ENCODE measurements at places on chromosomes 7 and 10.

DNA sequence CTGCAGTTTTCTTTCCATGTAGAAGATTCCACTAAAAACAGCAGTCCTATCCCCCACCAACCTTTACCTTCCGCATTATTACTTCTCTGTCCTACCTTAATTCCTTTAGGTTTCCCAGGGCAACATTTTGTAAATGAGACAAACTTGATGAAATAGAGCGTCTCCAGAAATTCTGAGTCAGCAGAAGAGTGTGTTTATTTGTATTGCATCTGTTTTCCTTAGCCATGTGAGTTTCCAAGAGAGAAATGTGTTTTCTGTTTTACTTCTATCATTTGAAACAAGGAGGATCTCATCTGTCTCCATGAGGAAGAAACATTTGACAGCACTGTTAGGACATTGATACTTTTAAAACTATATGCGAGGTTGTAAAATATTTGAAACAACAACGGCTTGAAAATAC, 244.2 kb upstream of the PLXDC2 start:
- DNase-seq = no peak

- no peak for DNase-seq
Measured at GRCh38 chr10:71454347-71454746, 57.6 kb downstream of the CDH23 start.

DNA sequence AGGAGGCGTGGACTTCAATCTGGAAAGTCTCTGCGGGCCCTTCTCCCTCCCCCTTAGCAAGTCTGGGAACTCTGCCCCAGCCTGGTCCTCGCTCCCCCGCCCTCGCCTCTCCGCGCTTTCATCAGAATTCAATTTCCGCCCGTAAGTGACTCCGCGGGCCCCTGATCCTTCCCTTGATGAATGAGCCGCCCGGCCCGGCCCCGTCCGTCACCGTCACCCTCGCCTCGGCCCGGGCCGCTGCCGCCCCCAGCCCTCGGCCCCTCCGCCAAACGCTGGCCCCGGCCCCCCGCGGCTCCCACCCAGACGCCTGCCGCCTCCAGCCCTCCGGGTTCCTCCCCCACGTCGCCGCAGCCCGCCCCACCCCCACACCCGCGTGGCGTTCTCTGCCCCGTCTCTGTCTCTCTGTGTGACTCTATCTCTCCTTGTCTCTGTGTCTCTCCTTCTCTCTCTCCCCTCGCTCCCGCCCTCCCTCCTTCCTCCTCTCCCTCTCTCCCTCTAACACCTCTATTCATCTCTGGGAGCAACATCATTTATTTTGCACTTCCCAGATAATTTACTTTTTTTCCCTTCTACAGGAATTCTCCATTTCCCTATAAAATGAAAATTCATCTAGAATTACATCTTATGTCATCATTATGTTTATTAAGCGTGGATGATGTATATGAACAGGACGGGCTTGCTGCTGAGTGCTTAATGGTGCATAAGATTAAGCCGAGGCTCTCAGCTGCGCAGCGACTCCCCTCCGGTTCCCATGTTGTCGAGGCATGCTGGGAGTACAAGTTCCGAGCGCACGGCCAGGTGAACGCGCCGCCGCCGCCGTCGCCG, 91.2 kb upstream of the PAX2 start:
- DNase-seq = peak; percentile 31

DNA sequence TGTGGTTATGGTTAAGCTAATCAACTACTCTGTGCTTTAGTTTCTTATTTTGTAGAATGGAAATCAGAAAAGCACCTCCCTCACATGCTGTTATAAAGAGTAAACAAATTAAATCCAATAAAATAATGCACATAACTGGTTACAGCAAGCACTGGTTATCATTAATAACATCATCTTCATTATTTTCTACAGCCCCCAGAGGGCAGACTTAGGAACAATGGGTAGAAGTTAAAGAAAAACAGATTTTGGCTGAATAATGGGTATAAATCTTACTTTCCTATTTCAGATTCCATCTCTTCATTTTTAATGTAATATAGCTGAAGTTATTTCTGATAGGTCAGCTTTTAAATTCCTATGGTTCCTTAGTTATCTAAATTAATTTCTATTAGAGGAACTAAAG, 126.5 kb downstream of the DOCK4 start:
- no peak for DNase-seq

GRCh38 chr10:131961777-131962662, 19.7 kb downstream of the BNIP3 start:
- DNase-seq = no peak

DNA sequence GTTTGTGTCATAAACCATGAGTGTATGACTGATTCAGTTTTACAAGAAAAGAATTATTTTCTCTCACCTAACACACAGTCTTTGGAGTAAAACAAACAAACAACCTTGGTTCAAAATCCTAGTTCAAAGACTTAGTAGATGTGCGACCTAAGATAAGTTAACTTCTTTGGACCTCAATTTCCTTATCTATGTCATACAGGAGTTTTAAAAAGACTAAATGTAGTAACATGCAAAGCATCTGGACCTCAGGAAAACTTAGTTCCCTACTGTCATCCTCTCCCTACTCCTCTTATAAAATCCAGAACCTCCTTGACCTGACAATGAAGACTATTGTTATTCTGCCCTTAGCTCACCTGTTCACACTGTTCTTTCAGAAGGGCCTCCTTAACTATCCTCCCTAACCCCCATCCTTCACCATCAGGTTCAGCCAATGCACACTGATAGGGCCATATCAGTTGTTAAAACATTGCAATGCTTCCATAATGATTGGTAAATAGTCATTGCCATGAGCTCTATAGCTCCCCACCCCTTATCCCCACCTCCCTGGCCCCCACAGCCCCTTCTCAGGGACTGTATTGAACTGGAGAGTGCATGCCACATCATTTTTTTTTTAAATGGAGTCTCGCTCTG, 28.8 kb upstream of the CCNJ start:
- no peak for DNase-seq

GRCh38 chr7:80392229-80393169, 119.4 kb downstream of the GNAT3 start:
- DNase-seq = peak; percentile 11

DNA sequence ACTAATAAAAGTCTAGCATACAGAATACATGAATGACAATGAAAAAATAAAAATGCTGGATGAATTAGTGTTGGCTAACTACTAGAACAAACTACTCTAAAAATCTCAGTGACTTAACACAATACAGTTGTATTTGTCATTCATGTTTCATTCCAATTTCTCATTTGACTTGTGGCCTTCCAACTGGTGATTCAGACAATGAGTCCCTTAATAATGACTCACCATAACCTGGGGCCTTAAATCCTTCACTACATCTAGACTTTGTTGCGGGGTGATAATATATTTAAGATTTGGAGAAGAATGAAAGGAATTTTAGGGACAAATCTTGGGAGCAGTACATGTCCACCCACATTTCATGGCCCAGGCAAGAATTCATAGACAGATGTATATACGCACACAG, 90.5 kb upstream of the POM121L12 start:
- DNase-seq = no peak

DNA sequence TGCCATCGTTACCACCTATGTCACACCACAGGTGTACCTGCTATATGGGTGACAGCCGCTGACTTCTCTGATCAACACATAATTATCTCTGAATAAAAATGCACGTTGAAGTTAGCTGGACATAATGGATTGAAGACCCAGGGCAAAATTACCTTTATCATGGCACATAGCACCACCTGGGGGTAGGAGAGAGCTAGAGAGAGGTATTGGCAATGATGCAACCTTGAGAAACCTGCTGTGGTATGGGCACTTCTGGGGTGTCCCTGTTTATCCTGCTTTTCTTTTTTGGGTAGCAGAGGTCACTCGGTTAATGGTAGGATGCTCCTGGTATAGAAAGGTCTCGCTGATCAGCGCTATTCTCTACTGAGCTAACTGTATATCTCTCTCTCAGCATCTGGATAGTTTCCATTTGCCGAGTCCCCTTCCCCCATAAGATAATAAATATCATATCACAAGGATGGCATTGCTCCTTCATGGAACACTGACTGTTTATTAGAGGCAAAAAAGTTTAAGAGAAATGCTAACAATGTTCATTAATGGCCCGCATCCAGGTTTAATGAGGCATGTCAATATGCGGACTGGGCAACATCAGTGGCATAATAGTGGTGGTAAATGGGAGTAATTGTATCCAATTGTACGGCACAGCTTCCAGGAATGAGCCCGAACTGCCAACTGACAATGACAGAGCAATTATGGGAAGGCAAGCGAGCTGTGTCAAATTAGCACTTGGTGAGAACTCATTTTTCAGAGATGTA, 323.1 kb downstream of the TFEC start:
- no peak for DNase-seq

DNA sequence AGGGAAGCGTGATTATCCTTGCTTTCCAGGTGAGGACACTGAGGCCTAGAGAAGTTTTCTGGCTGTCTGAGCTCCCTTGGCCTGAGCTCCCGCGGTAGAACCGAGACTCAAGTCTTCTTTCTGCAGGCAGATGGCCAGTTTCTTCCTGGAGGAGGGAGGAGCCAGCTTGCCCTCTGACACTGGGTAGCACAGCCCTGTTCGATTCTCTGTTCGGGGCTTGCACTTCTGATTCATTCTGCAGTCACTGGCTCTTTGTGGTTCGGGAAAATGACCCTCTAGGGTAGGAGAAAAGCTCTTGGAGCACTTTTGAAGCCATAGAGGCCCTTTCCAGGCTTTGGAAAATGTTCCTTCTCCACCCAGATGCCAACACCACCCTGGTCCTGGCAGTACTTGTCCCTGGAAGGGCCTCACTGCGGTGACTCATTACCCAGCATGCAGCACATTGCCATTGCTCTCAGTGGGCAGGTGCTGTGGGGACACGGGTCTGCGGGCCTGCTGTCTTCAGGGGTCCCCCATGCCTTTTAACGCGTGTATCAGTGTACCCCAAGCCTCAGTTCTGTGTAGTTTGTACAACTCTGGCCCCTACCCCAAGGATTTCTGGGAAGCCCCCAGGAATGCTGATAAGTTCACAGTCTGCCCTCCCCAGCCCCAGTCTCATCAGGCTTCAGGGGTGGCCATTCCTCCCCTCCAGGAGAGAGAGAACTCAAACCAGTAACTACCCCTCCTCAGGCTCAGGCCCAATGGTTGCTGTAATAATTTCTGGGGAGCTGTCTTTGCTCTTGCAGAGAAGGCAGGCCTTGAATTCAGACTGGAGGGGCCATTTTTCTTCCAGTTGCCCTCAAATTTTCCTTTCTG, 11.9 kb downstream of the CHST3 start:
- DNase-seq = no peak

DNA sequence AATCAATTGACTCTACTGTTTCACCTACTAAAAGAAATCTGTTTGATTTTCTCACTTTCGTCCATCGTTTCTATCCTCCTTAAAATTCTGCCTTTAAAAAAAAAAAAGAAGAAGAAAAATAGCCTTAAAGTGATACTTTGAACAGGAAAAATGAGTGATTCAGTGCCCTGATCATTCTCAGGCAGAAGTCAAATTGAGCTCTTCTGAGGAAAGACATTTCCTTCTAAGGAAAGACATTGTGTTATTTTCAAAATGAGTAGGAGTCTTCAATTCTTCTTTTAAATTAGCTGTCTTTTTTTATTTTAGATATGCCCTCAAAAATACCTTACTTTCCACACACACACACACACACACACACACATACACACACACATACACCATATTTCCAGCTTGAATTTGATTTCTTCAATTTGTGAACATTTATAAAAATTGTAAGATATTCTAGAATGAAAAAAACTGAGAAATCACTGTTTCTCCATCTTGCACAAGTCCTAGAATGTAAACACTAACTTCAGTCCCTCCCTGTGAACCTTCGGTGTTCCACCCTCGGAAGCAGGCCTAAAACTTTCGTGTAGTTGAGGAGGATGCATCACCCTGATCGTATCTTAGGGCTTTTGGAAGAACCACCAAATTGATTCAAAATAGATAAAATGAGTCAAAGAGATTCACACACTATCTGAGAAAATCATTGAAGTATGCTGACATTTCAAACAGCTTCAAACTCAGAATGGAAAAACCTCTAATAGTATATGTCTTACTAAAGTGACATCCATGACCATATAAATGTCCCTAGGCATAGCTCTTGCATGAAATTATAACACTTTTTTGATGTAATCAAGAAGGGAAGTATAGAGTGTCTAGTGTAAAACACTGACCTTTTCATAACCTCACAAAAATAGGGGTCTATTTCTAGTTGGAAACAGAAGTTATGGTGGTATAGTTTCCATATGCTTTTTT, 270.8 kb downstream of the GATA3 start:
- DNase-seq = peak; percentile 85

DNA sequence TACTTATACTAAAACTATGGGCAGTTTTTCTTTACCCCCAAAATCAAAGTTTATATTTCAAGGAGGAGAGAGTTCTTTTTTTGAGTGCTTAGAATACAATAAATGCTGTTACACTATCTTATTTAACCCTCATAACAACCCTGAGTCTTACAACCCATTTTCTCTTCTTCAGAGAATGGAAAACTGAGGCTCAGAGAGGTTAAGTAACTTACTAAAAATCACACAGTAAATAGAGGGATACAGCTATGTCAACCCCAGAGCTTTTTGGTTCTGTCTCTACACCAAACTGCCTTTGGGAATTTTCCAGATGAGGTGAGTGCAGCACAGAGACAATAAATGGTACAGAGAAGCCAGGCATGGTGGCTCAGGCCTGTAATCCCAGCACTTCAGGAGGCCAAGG, 25.6 kb upstream of the PIK3AP1 start:
- no peak for DNase-seq

DNA sequence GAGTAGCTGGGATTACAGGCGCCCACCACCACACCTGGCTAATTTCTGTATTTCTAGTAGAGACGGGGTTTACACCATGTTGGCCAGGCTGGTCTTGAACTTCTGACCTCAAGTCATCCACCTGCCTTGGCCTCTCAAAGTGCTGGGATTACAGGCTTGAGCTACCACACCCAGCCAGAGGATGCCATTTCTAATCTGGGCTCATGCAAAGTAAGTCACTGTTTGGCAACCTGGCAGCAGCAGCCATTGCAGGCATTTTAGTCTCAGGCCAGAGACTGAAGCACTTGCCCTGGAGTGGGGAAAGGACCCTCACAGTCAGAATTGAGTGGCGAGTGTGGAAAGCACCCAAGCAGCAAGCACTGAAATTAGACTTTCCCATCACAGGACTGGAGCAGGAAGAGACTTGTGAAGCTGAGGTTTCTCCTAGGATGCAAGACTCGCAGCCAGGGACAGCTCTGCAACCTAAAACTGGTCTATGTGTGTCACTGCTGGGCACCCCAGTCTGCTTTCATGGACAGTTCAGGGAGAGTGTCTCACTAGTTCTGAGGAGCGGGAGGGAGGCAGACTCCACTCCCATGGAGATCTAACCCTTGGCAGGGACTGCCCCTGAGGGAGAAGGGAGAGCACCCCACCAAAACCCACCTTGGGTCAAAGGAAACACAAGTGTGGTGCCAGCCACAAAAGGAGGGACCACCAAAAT, 27.6 kb downstream of the SNX13 start:
- no peak for DNase-seq

DNA sequence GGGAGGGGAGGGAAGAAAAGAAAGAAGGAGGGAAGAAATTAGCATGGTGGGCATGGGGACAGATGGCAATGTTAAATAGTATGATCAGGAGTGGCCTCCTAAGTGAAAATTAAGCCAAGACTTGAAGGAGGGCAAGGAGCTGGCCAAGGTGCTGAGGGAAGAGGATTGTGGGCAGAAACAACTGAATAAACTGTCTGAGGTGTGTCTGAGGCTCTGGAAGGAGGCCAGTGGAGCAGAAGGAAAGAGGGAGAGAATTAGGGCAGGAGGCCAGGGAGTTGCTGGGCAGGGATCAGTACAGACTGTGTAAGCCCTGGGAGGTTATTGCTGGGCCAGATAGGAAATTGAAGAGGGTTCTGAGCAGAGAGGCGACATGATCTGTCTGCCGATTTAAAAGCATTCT, 40.6 kb upstream of the VKORC1L1 start:
- DNase-seq = peak; percentile 2

Data from activated CD4-positive, alpha-beta T cell treated with anti-CD3 and anti-CD28 coated beads, Interleukin-2, amount 50 U/mL, for 16 hours (primary cell).